Stimulated activated CD8-positive, alpha-beta memory T cell treated with anti-CD3 and anti-CD28 coated beads, Interleukin-15, amount 100 ng/mL, for 1 hour (primary cell): ENCODE measurements at places on chromosomes 11 and 22.

DNA sequence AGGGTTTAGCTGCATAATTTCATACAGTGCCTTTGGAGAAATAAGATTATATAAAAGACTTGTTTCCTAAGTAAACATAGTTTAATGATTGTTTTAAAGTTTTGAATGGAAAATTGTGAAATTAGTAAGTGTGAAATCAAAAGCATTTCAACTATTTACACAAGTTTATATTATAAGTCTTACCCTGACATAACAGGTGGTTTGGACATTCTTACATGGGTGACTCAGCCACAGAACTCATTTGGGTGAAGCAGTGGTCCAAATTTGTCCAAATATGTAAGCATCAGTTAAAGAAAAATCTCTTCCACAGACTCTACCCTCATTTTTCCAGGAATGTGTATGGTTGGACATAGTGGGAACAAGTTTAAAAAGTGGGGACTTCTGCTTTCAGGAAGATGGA is 68.0 kb downstream of the USP47 start:
- DNase-seq, result no peak

- no peak for DNase-seq
Observed at GRCh38 chr11:67493548-67494370, 10.9 kb downstream of the AIP start.

- no peak for DNase-seq
Observed at GRCh38 chr11:134063124-134063495, 5.8 kb upstream of the JAM3 start.

DNA sequence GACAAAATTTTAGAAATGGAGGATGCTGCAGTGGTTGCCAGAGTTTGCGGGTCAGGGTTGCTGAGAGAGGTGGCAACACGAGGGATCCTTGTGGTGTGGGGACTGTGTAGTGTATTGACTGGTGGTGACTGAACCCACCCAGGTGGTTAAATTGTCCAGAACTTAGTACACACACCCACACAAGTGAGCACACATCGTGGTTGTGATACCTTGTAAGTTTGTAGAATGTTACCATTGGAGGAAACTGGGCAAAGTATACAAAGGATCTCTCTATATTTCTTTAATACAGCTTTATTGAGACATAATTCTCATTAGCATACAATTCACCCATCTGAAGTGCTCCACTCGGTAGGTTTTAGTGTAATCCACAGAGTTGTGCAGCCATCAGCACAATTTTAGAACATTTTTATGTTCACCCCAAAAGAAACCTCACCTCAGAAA is 56.1 kb downstream of the MED15 start:
- DNase-seq, result no peak

- DNase-seq, result no peak
Observed at GRCh38 chr11:1771700-1772099, 8.0 kb upstream of the CTSD start.

- DNase-seq, result no peak
Observed at GRCh38 chr11:17643506-17644405, 75.6 kb upstream of the MYOD1 start.

DNA sequence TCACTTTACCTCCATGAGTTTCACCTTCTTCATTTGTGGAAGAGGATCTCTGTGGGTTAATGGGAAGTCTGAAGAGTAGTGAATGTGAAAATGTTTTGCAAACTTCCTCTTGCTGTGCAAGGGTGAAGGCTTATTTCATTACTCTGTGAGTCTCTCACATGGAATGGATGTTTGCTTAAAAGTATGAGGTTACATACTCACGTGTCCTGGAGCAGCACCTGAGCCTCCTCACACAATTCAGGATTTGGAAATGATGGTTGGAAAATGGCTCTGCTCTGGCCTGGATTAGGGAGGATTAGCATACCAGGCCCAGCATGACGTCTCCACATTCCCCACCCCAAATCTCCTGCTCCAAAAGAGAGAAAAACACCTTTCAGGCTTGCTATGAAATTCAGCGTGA is 4.8 kb downstream of the GRAMD1B start:
- no peak for DNase-seq

- no peak for DNase-seq
Observed at GRCh38 chr22:43754176-43754575, 57.9 kb downstream of the EFCAB6 start.

DNA sequence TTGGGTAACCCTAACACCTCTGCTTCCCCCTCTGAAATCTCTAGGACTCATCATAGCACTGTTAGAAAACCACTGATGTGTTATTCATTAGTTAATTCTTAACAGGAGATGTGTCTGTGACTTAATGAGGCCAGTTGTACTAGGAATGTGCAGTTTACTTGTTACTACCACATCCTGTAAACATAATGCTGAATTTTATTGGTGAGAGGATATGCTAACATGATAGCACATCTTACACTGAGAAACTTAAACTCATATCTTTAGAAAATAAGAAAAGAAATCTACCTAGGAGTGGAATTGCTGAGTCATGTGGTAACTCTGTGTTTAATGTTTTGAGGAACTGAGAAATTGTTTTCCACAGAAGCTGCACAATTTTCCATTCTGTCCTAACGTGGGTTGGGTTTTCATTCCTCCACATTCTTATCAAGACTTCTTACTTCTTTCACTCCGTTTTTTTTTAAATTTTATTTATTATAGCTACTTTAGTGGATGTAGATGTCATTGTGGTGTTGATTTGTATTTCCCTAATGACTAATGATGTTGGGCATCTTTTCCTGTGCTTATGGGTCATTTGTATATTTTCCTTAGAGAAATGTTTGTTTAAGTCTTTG is 33.7 kb downstream of the RNF121 start:
- no peak for DNase-seq

DNA sequence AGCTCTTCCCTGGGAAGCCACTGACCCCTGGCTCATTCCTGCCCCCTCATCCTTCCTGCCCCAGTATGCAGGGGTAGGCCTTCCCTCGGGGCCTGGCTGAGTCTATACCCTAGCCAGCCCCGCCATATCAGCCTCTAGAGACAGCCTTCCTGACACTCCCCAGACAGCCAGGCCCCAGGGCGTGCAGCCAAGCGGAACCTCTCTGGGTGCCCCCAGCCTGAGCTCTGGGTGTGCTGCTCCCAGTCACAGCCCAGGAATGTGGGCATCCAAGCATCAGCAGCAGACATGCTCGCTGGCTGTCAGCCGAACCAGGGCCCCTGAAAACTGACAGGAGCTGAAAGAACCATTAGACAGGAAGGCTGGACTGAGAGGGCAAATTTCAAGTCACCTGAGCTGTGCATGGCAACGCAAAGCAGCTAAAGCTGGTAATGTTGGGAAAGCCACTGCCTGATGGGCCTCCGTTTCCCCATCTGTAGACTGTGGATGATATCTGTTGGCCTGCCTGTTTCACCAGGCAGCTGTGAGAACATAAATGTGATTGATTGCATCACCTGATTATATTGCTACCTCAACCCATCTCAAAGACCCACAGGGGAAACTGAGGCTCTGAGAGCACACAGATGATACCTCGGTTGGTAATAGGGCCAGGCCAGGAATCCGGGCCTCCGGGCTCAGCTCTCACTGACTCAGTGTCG is 93.2 kb downstream of the LRRC32 start:
- DNase-seq, result no peak

- DNase-seq, result no peak
Observed at GRCh38 chr11:130874396-130874795, 41.9 kb downstream of the SNX19 start.

DNA sequence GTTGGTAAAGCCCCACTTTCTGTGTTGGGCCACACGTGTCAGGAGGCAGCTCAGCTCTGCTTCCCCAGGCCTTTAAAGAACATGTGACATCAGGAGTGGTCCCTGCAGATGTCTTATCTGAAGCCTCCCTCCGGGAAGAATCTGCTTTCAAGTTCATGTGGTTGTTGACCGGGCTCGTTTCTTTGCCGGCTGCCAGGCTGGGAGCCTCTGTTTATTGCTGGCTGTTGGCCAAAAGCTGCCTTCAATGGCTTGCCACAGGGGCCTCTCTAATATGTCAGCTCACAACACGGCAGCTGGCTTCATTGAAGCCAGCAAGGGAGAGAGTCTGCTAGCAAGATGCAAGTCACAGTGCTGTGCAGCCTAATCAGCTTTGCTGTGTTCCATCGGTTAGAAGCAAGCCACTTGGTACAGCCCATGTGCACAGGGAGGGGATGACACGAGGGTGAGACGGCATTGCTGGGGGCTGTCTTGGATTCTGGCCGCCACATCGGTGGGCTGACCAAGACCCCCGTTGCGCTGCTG is 14.6 kb downstream of the MRGPRF start:
- DNase-seq, result no peak

GRCh38 chr11:64535811-64536210 is 55.2 kb upstream of the SLC22A12 start:
- no peak for DNase-seq

GRCh38 chr22:48474881-48475280 is 1352.8 kb downstream of the BRD1 start:
- no peak for DNase-seq

DNA sequence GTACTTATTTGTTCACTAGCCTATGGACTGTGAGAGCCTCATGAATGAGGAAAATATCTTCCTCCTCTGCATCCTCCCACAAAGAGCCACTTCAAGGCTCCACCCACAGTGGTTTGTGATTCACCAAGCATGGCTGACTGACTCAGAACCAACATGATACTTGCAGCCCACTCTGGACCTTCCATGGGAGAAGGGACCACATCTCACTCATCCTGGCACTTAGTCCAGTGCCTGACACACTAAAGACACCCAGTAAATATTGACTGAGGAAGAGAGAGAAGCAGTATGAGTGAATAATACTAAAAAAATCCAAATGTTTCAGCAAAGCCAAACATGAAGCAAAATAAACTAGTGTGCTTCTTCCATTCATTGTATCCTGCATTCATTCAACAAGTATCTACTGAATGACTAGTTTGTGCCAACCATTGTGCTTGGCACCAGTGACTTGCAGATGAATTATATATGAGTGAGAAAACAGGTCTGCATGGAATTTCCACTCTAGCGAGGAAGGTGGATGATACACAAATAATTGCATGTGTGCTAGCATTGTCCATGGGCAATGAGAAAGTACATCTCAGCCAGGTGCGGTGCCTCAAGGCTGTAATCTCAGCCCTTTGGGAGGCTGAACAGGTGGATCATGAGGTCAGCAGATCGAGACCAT is 54.9 kb upstream of the BLID start:
- DNase-seq, result no peak

DNA sequence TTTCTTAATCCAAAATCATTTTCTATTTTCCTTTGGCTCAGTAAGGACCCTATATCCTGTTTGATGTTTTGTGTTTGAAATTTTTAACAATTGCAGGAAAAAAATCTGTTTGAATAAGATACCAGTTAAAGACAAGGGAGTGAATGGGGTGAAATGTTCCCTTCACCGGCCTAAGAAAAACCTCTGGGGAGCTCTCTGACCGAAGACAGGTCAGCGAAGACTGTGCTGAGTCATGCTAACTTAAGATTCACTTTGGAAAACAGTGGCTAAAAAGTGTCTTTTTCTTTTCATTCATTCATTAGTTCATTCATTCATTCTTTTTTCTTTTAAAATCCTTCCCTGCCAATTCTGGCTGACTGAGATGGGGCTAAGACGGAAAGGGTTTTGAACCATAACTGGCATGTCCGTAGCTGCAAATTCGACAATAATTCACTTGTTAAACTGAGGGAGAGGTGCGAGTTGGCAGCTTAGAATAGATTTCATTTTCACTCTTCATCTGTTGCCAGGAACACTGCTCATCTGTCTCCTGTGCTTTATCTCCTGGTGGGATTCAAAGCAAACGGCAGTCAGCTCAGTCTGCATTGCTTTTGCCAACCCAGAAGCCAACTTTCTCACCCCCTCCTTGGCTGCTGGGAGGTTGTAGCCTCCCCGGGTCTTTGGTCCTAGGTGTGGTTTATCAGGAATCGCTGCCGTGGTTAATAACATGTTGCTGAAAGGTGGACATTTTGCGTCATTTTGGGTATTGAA is 434.0 kb upstream of the LARGE1 start:
- no peak for DNase-seq

DNA sequence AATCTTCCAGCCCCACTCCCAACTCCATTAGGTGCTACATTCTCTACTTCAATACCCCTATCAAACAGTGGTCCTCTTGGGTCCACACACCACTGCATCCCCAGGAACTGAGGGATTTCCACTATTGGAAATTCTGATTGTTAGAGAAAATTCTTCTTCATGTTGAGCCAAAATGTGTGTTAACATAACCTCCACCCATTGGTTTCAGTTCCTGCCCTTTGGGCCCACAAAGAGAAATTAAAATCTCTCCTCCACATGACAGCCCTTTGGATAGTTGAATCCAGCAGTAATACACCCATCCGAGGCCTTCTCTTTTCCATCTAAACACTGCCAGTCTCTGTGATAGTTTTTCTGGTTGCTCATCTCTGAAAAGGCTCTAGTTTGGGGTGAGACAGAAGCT is 2.1 kb downstream of the VSIG2 start:
- DNase-seq, result no peak

DNA sequence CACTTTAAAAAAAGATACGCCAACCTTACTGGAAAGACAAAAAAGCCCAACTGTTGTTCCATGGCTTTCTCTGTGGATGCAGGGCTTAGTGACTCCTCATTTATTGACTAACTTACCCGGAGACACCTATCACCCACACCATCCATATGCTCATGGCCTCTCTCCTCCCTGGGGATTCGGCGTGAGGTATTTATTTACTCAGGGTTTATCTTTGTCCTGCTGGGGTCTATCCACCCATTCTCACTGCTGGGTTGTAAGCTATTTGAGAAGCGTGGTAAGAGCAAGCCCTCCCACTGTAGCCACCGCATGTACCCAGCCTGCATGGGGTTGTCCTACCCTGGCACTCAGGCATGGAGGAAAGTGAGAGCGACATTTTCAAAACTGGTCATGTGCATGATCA is 93.6 kb downstream of the NELL1 start:
- no peak for DNase-seq

GRCh38 chr22:31753005-31753633 is 700 bp upstream of the DEPDC5 start:
- DNase-seq, result no peak

GRCh38 chr11:82225930-82226329 is 507.7 kb downstream of the FAM181B start:
- DNase-seq, result no peak

- DNase-seq, result no peak
Observed at GRCh38 chr11:16326679-16327297, 29.6 kb downstream of the SOX6 start.

GRCh38 chr22:23485490-23485889 is 94.6 kb downstream of the IGLL1 start:
- no peak for DNase-seq

GRCh38 chr11:102683277-102683676 is 22.3 kb downstream of the MMP27 start:
- DNase-seq, result no peak

DNA sequence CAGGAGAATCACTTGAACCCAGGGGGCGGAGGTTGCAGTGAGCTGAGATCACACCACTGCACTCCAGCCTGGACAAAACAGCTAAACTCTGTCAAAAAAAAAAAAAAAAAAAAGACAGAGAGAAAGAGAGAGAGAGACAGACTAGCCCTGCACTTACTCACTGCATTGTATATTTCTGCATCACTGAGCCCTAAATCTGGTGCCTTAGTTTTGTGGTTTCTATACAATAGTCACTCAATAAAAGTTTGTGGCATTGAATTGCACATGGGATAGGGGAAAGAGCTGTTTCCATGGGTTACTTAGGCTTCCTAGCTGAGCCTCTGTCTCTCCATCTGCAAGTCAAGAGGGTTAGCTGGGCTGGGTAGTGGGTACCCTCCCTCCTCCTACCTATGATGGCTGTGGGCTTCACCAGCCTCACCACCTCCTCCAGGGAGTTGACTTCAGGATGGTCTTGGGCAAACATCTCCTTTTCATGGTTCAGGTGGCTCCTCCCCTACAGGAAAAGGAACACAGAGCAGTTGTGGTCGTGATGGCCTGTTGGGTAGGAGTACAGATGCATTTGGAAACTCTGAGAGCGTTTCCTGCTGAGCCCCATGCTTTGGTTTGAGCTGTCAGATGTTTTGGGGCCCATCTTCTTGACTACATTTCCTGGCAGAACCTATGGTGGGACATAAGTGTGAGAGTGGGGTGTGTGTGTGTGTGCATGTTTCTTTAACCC is 73.2 kb downstream of the CCDC81 start:
- no peak for DNase-seq
